Left lung (tissue), 14 donors: ENCODE measurements at places on chromosomes 7 and 10. TPM values are rescaled to one million over a fixed set of nuclear protein-coding genes. Genes with fewer than 3 reads are reported as not detected.

GRCh38 chr10:74543276-74543675, 283.1 kb upstream of the KAT6B start:
- H3K36me3 ChIP-seq = no peaks in the 10 kb centered on the region
- no peaks in the 10 kb centered on the region for H3K27me3 ChIP-seq
- H3K4me1 ChIP-seq = no peaks in the 10 kb centered on the region
- H3K27ac ChIP-seq = no peak overlapping the region
- DNase-seq = no peak
- no peak overlapping the region for H3K4me3 ChIP-seq

DNA sequence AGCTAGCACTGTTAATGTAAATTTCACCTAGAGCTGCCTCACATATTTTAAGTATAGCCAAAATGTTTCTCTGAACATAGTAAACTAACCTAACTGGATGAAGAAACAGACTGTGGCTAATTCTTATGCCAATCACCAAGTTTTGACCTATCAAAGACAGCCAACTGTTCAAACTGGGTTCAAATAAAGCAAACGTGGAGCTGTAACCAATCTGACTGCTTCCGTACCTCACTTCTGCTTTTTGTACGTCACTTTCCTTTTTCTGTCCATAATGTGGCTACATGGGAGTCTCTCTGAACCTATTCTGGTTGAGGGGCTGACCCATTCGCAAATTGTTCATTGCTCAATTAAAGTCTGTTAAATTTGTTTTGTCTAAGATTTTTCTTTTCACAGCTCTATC, 66.3 kb upstream of the ETV1 start:
- no peaks in the 10 kb centered on the region for H3K36me3 ChIP-seq
- no peak overlapping the region for H3K4me3 ChIP-seq
- no peaks in the 10 kb centered on the region for H3K4me1 ChIP-seq
- no peak overlapping the region for H3K27ac ChIP-seq

DNA sequence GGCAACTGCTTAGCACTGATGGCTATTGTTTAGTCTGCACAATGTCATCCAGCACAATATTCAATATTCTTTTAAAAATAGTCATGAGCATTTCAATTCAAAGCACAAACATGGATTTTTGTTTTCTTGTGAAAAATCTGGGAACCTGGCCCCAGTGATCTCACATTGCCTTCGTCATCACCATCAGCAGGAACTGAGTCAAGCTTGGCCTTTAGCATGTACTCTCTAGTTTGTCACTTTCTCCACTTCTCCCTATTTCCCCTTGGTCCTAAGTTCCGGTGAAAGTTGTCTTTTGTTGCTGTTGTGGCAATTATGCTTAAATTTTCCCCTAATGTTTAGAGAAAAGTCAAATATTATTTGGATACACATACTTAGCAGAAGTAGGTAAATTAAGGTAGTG, 252.9 kb upstream of the SORCS1 start:
- H3K4me1 ChIP-seq = no peaks in the 10 kb centered on the region
- no peak overlapping the region for H3K4me3 ChIP-seq
- H3K36me3 ChIP-seq = no peaks in the 10 kb centered on the region
- H3K27me3 ChIP-seq = no peaks in the 10 kb centered on the region
- H3K27ac ChIP-seq = no peak overlapping the region

DNA sequence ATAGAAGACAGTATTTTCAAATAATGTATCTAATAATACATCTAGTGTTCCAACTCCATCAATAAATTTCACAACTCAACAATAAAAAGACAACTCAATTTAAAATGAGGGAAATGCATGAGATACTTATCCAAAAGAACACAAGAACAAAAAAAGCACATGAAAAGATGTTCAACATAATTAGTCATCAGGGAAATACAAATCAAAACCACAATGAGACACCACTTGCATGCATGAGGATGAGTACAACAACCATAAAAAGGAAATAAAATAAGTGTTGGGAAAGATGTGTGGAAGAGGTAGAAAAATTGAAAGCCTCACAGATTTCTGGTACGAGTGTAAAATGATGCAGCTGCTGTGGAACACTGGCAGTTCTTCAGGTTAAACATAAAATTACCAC, 111.6 kb upstream of the PTPRZ1 start:
- no peaks in the 10 kb centered on the region for H3K27me3 ChIP-seq
- no peak overlapping the region for H3K27ac ChIP-seq
- no peak for DNase-seq
- H3K36me3 ChIP-seq = no peaks in the 10 kb centered on the region
- no peaks in the 10 kb centered on the region for H3K4me1 ChIP-seq
- no peak overlapping the region for H3K4me3 ChIP-seq

GRCh38 chr10:104309980-104310978, 28.0 kb downstream of the ITPRIP start:
- peaks cover 43% of the 10 kb centered on the region for H3K4me1 ChIP-seq
- H3K4me3 ChIP-seq = no peak overlapping the region
- H3K27me3 ChIP-seq = no peaks in the 10 kb centered on the region
- H3K36me3 ChIP-seq = peaks cover 77% of the 10 kb centered on the region

DNA sequence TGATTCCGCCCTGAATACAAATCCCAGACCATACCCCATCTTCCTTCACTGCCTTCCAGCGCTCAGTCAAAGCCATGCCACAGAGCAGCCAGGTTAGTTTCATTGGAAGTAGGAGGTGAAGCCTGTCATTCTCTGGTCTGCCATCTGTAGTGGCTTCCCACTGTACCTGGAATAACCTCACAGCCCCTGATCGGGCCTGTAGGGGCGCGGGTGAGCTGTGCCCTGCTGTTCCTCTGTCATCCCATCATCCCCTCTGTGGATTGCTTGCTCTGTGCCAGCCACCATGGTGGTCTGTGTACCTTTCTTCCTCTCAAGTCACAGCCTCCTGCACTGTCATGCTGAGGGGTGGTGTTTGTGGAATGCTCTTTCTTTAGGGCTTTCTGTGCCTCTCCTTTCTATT, 155.1 kb downstream of the ZNF22 start:
- no peaks in the 10 kb centered on the region for H3K4me1 ChIP-seq
- H3K36me3 ChIP-seq = no peaks in the 10 kb centered on the region
- no peaks in the 10 kb centered on the region for H3K27me3 ChIP-seq
- H3K4me3 ChIP-seq = no peak overlapping the region
- no peak for DNase-seq
- no peak overlapping the region for H3K27ac ChIP-seq

DNA sequence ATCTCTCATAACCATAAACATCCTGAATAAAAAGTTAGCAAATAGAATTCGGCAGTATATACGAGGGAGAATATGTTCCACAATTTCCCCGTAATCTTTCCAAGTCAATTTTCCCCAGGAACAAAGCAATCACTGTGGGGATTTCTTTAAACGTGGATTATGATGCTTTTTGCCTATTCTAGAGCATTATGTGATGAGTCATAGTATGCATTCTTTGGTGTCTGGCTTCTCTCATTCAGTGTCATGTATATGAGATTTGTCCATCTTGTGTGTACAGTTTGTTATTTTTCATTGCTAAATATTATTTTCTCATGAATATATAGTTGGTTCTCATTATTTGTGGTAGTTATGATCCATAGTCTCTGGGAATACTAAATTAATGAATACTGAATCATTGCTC, 9.9 kb upstream of the OR9A4 start:
- H3K4me1 ChIP-seq = no peaks in the 10 kb centered on the region
- no peaks in the 10 kb centered on the region for H3K27me3 ChIP-seq
- no peaks in the 10 kb centered on the region for H3K36me3 ChIP-seq
- H3K4me3 ChIP-seq = no peak overlapping the region
- no peak overlapping the region for H3K27ac ChIP-seq
- no peak for DNase-seq

DNA sequence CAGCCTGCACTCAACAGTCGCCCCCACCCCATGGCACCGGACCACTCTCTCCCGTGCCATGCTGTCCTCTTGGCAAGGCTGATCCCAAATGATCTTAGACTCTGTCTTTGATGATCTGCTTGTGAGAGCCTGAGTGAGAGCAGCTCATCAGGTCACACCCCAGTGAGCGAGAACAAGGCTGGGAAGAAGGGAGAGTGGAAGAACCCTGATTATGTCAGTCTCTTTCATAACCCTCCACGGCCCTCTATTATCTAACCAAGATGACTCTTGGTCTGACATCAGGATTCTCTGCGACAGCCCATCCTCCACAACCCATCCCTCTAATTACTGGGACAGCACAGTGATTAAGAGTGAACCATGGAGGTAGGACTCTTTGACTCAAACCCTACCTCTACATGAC, 53.1 kb upstream of the C7orf33 start:
- no peak for DNase-seq
- H3K36me3 ChIP-seq = no peaks in the 10 kb centered on the region
- H3K4me3 ChIP-seq = no peak overlapping the region
- H3K4me1 ChIP-seq = no peaks in the 10 kb centered on the region
- H3K27ac ChIP-seq = no peak overlapping the region
- no peaks in the 10 kb centered on the region for H3K27me3 ChIP-seq

- no peaks in the 10 kb centered on the region for H3K27me3 ChIP-seq
- H3K36me3 ChIP-seq = peaks cover 83% of the 10 kb centered on the region
- H3K4me1 ChIP-seq = no peaks in the 10 kb centered on the region
- no peak overlapping the region for H3K4me3 ChIP-seq
- no peak overlapping the region for H3K27ac ChIP-seq
- DNase-seq = no peak
Measured at GRCh38 chr7:108486291-108486966, 30.2 kb upstream of the NRCAM start.

- no peak overlapping the region for H3K4me3 ChIP-seq
- H3K27ac ChIP-seq = no peak overlapping the region
- H3K27me3 ChIP-seq = no peaks in the 10 kb centered on the region
- H3K4me1 ChIP-seq = no peaks in the 10 kb centered on the region
- DNase-seq = no peak
Measured at GRCh38 chr7:12926206-12926605, 238.8 kb downstream of the ARL4A start.

- no peak overlapping the region for H3K4me3 ChIP-seq
- H3K27me3 ChIP-seq = peaks cover 26% of the 10 kb centered on the region
- no peak for DNase-seq
- no peak overlapping the region for H3K27ac ChIP-seq
- peaks cover 21% of the 10 kb centered on the region for H3K4me1 ChIP-seq
- no peaks in the 10 kb centered on the region for H3K36me3 ChIP-seq
Measured at GRCh38 chr7:73626814-73627213, 2.5 kb upstream of the MLXIPL start.

DNA sequence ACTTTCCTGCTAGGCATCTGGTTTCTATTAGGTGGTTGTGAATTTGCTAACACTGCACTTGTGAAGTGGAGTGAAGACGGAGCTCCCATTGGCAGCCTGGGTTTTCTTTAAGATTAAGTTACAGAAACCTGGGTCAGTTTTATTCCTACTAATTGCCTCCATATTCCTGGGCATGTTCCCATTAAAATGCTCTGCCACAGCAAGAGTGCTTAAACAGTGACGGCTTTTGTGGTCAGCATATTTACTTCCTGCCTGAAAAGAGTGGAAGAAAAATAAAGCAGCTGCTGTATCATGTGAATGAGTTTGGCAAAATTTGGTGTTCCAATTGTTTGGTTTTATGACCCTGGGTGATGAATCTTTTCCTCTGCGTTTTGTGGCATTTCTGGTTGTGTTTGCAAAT, 96.9 kb upstream of the PLXDC2 start:
- no peaks in the 10 kb centered on the region for H3K27me3 ChIP-seq
- no peaks in the 10 kb centered on the region for H3K36me3 ChIP-seq
- peak; percentile 30 for DNase-seq
- no peaks in the 10 kb centered on the region for H3K4me1 ChIP-seq

GRCh38 chr7:47394751-47395252, 187.1 kb downstream of the TNS3 start:
- H3K27ac ChIP-seq = no peak overlapping the region
- no peak overlapping the region for H3K4me3 ChIP-seq
- no peak for DNase-seq
- no peaks in the 10 kb centered on the region for H3K36me3 ChIP-seq
- no peaks in the 10 kb centered on the region for H3K27me3 ChIP-seq

- DNase-seq = no peak
- no peaks in the 10 kb centered on the region for H3K36me3 ChIP-seq
- no peaks in the 10 kb centered on the region for H3K27me3 ChIP-seq
- no peaks in the 10 kb centered on the region for H3K4me1 ChIP-seq
- no peak overlapping the region for H3K4me3 ChIP-seq
Measured at GRCh38 chr10:67119651-67120050, 193.8 kb downstream of the LRRTM3 start.

GRCh38 chr10:34861293-34862021, 46.4 kb upstream of the PARD3 start:
- H3K4me1 ChIP-seq = peaks cover 8% of the 10 kb centered on the region
- no peak overlapping the region for H3K27ac ChIP-seq
- no peaks in the 10 kb centered on the region for H3K27me3 ChIP-seq
- H3K4me3 ChIP-seq = no peak overlapping the region
- DNase-seq = peak; percentile 26

DNA sequence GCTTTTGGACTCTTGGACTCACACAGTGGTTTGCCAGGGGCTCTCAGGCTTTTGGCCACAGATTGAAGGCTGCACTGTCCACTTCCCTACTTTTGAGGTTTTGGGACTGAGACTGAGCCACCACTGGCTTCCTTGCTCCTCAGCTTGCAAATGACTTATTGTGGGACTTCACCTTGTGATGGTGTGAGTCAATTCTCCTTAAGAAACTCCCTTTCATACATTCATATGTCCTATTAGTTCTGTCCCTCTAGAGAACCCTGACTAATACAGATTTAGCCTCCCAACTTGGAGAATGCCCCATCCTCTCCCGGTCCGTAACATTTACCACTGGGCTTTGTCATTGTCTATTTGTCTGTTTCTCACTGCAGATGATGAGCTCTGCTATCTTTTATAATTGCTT, 52.8 kb upstream of the CUL1 start:
- no peak overlapping the region for H3K27ac ChIP-seq
- no peak for DNase-seq
- H3K36me3 ChIP-seq = no peaks in the 10 kb centered on the region
- no peak overlapping the region for H3K4me3 ChIP-seq

DNA sequence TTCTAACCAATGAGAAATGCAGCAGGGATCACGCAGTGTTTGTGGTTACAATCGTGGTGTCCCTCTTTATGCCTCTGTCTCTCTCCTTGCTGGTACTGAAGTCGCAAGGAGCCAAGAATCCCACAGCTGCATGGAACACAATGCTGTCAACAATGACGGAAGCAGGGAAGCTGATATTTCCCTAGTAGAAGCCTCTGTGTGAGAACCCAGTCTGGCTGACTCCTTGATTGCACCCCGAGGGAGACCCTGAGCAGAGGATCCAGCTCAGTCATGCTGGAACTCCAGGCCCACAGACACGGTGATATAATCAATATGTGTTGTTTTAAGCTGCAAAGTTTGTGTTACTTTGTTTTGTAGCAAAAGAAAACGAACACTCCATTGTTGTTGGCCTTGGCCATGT, 677.9 kb downstream of the PARD3 start:
- H3K36me3 ChIP-seq = no peaks in the 10 kb centered on the region
- no peak for DNase-seq
- H3K27ac ChIP-seq = no peak overlapping the region
- H3K4me3 ChIP-seq = no peak overlapping the region

PTF1A gene
- total RNA-seq = not detected

OR2A42 gene
- total RNA-seq = not detected

CTAGE4 gene
- total RNA-seq = 5.0 TPM

SRRM3 gene
- 0.94 TPM for total RNA-seq

CPA5 gene
- total RNA-seq = not detected

GNAT3 gene
- not detected for total RNA-seq

PIK3CG gene
- total RNA-seq = 6.2 TPM

GOLGA7B gene
- 1.9 TPM for total RNA-seq
